ENCODE measurements at places on chromosomes 13 and 19. TPM values are rescaled to one million over a fixed set of nuclear protein-coding genes. Genes with fewer than 3 reads are reported as not detected.

GRCh38 chr13:40568246-40569023 lies 98.0 kb downstream of the FOXO1 start:
- no peaks in the 10 kb centered on the region for H3K36me3 ChIP-seq
- H3K4me3 ChIP-seq = no peak overlapping the region
- no peaks in the 10 kb centered on the region for H3K27me3 ChIP-seq
- H3K4me1 ChIP-seq = peaks cover 36% of the 10 kb centered on the region

DNA sequence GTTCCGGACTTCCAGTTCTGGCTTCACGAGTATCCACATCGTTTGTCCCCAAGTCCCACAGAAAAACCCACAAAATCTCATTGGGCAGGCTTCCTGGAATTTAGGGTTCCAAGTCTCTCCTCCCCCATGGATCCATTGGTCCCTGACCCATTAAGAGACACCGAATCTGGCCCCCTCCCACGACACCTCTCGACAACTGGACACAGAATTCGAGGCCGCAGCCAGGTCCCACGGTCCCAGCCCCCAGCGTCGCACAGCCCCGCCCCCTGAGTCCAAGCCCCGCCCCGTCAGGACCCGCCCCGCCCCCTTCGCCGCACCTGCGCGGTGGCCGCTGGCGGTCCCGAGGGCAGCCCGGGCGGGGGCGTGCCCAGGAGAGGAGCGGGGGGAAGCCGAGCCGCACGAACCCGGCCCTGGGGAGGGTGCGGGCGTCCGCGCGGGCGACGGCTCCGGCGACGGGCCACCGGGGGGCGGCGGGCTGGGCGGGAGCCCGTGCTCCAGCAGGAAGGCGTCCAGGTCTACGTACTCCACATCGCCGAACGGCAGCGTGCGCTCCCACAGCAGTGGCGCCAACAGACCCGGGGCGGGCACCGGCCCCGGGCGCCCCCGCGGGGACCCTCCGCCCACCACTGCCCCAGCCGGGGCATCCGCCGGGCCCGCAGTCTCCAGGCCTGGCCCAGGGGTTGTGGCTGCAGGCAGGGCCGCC lies 1.8 kb downstream of the DBP start:
- H3K36me3 ChIP-seq = peaks cover 15% of the 10 kb centered on the region
- no peaks in the 10 kb centered on the region for H3K27me3 ChIP-seq
- H3K4me1 ChIP-seq = peaks cover 25% of the 10 kb centered on the region
- peak overlapping the region; percentile 96 for H3K27ac ChIP-seq
- peak overlapping the region; percentile 91 for H3K4me3 ChIP-seq

GRCh38 chr13:45807520-45808099 lies 43.9 kb downstream of the SIAH3 start:
- H3K27ac ChIP-seq = no peak overlapping the region
- H3K36me3 ChIP-seq = no peaks in the 10 kb centered on the region
- H3K27me3 ChIP-seq = peaks cover 7% of the 10 kb centered on the region
- H3K4me1 ChIP-seq = peaks cover 10% of the 10 kb centered on the region
- no peak overlapping the region for H3K4me3 ChIP-seq
- no peak for DNase-seq

- H3K27me3 ChIP-seq = peaks cover 10% of the 10 kb centered on the region
- peaks cover 8% of the 10 kb centered on the region for H3K4me1 ChIP-seq
- no peak for DNase-seq
- no peaks in the 10 kb centered on the region for H3K36me3 ChIP-seq
These were observed 174.0 kb downstream of the DCT start for GRCh38 chr13:94305463-94305862.

GRCh38 chr19:5333581-5334365 lies 6.8 kb downstream of the PTPRS start:
- DNase-seq = no peak
- H3K4me1 ChIP-seq = peaks cover 16% of the 10 kb centered on the region
- no peak overlapping the region for H3K27ac ChIP-seq
- no peaks in the 10 kb centered on the region for H3K36me3 ChIP-seq

GRCh38 chr13:29550430-29550988 lies 45.0 kb downstream of the SLC7A1 start:
- H3K36me3 ChIP-seq = peaks cover 41% of the 10 kb centered on the region
- H3K4me3 ChIP-seq = no peak overlapping the region
- H3K4me1 ChIP-seq = peaks cover 9% of the 10 kb centered on the region
- H3K27me3 ChIP-seq = no peaks in the 10 kb centered on the region
- no peak overlapping the region for H3K27ac ChIP-seq
- DNase-seq = no peak

STOML3 gene
- 0.56 TPM for total RNA-seq

DNA sequence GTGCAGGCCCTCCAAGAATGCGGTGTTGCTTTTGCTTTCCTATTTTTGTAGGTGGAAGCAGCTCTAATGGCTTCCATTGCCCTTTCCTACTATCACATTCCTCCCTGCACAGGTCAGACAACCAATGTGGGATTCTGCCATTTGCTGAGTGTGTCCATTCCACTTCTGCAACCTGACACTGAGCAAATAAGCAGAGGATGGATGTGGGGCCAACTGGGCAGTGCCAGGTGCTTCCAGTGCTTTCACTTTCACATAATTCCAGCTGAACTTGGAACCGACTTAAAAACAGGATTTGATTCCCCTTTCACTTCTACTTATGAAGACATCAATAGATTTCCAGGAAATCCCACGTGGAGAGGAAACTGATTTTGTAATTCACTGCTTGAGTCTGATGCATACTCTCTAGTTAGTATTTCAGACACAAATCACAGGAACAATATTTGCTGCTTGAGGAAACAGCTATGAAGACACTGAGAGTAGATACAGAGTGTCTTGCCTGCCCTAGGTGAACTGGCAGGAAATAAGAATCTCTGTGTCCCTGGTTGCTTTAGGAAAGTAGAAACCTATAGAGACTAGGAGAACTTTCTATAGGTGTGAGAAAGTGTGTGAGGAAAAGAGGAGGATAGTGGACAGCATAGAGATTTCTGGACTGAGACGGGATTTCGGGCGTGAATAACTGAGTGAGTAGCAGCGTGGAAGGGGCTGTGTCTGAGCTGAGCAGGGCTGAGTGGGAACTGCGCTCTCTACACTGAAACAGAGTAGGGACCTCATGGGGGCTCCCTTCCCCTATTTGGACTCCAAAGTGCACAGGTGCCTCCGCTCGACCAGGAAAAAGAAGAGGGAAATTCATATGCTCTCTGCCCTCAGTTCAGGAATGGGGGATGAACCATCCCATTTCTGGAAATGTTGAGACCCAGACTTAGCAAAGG lies 22.5 kb downstream of the LGALS16 start:
- peak overlapping the region; percentile 6 for H3K27ac ChIP-seq
- H3K4me3 ChIP-seq = no peak overlapping the region
- no peaks in the 10 kb centered on the region for H3K36me3 ChIP-seq

DNA sequence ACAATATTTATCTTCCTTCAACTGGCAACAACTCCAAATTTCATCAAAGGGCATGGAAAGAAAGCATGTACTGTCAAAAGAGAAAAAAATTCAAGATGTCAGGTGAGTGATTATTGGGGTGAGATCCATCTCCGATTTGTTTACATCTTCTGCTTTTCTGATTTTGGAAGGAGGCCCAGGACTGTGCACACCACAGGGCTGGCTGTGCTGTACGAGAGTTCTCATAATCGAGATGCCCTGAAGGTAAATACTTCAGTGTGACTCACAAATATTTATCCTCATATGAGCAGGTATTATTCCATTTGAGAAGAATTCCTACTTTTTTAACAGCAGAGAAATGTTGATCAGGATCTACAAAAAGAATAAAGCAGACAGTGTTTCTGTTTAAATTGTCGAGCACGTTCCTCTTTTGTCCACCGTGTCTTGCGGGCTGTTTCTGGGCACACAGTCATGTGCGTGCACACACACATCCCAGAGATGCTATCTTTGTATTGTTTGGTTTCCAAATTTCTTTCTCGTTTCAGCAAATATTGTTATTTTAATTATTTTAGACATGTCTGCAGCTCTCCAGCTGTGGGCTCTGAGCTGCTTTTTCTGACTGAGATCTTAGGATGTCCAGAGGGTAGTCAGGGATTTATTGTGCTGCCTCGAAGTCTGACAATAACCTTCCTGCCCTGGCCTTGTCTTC lies 103.8 kb downstream of the KL start:
- peak overlapping the region; percentile 25 for H3K4me3 ChIP-seq
- peaks cover 9% of the 10 kb centered on the region for H3K36me3 ChIP-seq
- H3K27me3 ChIP-seq = no peaks in the 10 kb centered on the region
- no peak for DNase-seq
- H3K4me1 ChIP-seq = peaks cover 39% of the 10 kb centered on the region

- H3K27ac ChIP-seq = no peak overlapping the region
- H3K27me3 ChIP-seq = peaks cover 3% of the 10 kb centered on the region
- no peak for DNase-seq
- no peaks in the 10 kb centered on the region for H3K36me3 ChIP-seq
- H3K4me3 ChIP-seq = no peak overlapping the region
These were observed 25.8 kb downstream of the LACC1 start for GRCh38 chr13:43905435-43906031.

- no peaks in the 10 kb centered on the region for H3K27me3 ChIP-seq
- no peak for DNase-seq
- H3K27ac ChIP-seq = peak overlapping the region; percentile 90
These were observed 823 bp downstream of the TLE5 start for GRCh38 chr19:3061182-3062161.

ANGPTL8 gene
- total RNA-seq = not detected

DNA sequence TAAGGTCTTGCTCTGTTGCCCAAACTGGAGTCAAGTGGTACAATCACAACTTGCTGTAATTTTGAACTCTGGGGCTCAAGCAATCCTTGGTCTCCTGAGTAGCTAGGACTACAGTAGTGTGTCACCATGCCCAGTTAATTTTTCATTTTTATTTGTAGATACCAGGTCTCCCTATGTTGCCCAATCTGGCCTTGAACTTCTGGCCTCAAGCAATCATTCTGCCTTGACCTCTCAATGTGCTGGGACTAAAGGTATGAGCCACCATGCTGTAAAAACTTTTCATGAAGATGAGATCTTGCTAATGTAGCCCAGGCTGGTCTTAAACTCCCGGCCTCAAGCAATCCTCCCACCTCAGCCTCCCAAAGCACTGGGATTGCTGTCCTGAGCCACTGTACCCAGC lies 15.1 kb upstream of the NAA16 start:
- H3K4me1 ChIP-seq = no peaks in the 10 kb centered on the region
- H3K27me3 ChIP-seq = peaks cover 3% of the 10 kb centered on the region
- no peak overlapping the region for H3K27ac ChIP-seq
- no peak overlapping the region for H3K4me3 ChIP-seq

GRCh38 chr13:93786846-93787489 lies 560.4 kb downstream of the GPC6 start:
- no peaks in the 10 kb centered on the region for H3K36me3 ChIP-seq
- H3K4me3 ChIP-seq = no peak overlapping the region
- H3K4me1 ChIP-seq = peaks cover 4% of the 10 kb centered on the region
- H3K27ac ChIP-seq = no peak overlapping the region
- no peaks in the 10 kb centered on the region for H3K27me3 ChIP-seq

DNA sequence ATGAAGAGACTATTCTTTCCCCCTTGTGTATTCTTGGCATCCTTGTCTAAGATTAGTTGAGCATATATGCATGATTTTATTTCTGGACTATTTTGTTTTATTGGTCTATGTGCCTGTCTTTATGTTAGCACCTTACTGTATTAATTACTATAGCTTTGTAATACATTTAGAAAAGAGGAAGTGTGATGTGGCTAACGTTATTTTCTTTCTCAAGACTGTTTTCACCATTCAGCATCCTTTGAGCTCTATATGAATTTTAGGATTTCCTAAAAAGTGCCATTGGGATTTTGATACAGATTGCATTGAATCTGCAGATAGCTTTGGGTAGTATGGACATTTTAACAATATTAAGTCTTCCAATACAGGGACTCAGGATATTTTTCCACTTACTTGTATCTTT lies 37.5 kb upstream of the PCDH20 start:
- H3K27me3 ChIP-seq = no peaks in the 10 kb centered on the region
- H3K4me3 ChIP-seq = no peak overlapping the region
- H3K36me3 ChIP-seq = no peaks in the 10 kb centered on the region
- no peak overlapping the region for H3K27ac ChIP-seq

FXYD3 gene
- 157 TPM for total RNA-seq

DNA sequence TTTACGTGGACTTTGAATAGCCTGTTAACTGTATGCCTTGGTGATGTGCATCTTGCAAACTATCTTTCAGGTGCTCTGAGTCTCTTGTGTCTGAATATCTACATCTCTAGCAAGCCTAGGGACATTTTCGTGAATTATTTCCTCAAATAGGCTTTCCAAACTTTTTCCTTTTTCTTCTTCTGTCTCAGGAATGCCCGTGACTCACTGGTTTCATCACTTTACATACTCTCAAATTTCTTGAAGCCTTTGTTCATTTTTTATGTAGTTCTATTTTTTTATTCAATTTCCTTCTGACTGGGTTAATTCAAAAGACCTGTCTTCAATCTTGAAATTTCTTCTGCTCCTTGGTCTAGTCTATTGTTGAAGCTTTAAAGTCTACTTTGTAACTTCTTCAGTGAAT lies 332.2 kb downstream of the OXGR1 start:
- H3K27ac ChIP-seq = no peak overlapping the region
- no peaks in the 10 kb centered on the region for H3K4me1 ChIP-seq
- H3K27me3 ChIP-seq = no peaks in the 10 kb centered on the region
- H3K4me3 ChIP-seq = no peak overlapping the region
- no peaks in the 10 kb centered on the region for H3K36me3 ChIP-seq
- no peak for DNase-seq

ZNF177 gene
- total RNA-seq = 10.6 TPM

ZNF784 gene
- 9.4 TPM for total RNA-seq

DNA sequence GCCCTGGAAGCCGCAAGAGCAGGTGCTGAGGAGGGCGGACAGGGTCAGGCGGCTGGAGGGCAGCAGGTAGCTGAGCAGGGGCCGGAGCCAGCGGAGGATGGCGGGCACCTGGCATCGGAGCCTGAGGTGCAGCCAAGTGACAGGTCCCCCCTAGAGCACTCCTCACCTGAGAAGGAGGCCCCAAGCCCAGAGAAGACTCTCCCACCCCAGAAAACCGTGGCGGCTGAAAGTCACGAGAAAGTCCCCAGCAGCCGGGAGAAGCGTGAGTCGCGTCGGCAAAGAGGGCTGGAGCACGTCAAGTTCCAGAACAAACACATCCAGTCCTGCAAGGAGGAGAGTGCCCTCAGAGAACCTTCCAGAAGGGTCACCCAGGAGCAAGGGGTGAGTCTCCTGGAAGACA lies 20.5 kb upstream of the USE1 start:
- no peaks in the 10 kb centered on the region for H3K27me3 ChIP-seq
- H3K27ac ChIP-seq = no peak overlapping the region
- no peak for DNase-seq
- H3K36me3 ChIP-seq = peaks cover 21% of the 10 kb centered on the region

DNA sequence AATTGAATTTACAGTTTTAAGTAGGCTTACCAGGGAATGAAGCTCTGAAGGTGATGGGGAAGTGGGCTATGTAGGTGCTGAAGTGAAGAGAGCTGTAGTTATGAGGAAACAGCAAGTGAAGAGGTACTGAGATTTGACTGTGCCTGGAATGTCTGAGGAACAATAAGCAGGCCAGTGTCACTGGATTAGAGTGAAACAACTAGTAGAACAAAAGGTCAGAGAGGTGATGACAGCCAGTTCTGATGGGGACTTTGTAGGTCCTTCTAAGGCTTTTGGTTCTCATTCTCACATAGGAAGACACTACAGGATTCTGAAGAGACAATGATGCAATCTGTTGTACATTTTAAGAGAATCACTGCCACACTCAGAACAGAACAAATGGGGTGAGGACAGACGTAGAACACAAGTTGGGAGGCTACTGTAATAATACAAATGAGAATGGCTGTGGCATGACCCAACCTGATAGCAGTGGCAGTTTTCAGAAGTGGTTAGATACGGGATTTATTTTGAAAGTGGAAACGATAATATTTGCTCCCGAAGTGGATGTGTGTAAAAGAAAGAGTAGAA lies 130.8 kb downstream of the MYCBP2 start:
- no peak overlapping the region for H3K27ac ChIP-seq
- no peak for DNase-seq
- no peaks in the 10 kb centered on the region for H3K4me1 ChIP-seq
- no peaks in the 10 kb centered on the region for H3K27me3 ChIP-seq

SIAH3 gene
- 0.53 TPM for total RNA-seq

All from type B pancreatic cell (in vitro differentiated cells).